ENCODE measurements at places on chromosomes 2 and 18. TPM values are rescaled to one million over a fixed set of nuclear protein-coding genes. Genes with fewer than 3 reads are reported as not detected.

- DNase-seq = no peak
These were observed 178.9 kb downstream of the GFPT1 start for GRCh38 chr2:69208023-69208595.

- DNase-seq = no peak
These were observed 48.5 kb upstream of the MCFD2 start for GRCh38 chr2:46963941-46964673.

- DNase-seq = no peak
These were observed 16.3 kb downstream of the MARCHF7 start for GRCh38 chr2:159728629-159729028.

Gene CHAC2
- total RNA-seq = 5.2 TPM
